ENCODE measurements at places on chromosomes 4 and X.

GRCh38 chr4:144778364-144778763, 132.4 kb downstream of the HHIP start:
- DNase-seq: no peak

- no peak for DNase-seq
These were observed 88.0 kb downstream of the NAA11 start for GRCh38 chr4:79237851-79238250.

GRCh38 chrX:21905953-21906352, 34.6 kb upstream of the SMS start:
- DNase-seq: no peak

DNA sequence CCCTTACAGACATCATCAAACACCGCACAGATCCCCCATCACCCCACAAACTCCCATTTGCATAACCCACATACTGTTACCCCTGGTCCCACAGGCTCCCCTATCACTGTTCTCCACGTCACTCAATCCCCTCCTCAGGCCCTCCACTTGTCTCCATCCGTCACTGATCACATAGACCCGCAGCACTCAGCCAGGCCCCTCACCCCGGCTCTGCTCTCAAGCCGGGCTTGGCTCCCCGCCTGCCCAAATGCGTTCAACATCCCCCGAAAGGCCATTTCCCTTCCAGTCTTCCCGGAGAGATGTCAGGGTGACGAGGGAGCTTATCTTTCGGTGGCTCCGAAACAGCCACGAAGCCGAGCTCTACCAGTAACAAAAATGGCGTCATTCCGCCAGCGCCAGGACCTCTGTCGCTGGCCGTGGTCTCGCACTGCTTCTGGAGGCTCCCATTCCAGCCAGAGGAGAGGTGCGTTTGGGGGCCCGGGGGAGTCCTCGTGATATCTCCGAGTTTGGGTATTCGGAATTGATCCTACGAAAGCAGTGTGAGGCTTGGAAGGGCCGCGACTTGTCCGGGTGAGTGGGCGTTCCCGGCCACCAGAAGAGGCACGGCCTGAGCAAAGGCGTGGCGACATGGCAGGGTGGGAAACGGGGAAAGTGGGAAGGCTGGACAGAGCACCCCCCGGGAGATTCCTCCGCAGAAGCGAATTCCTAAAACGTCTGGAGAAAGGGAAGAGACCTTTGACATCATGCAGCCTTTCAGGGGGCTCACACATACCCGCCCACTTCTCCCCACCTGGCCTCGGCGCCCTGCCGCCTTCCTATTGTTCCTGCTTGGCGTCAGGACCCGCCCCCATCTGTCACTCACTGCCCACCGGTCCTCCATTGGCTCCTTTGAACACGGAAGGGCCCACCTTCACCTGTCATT, at the start of gene ZNF630:
Gene ZNF630 (minus strand): TSS at position 577 of the 922 bp plus-strand sequence. CDS start 4,754 bp downstream, outside the sequence.
- DNase-seq: peak; percentile 45

GRCh38 chr4:52016981-52017380, 3.2 kb downstream of the LRRC66 start:
- no peak for DNase-seq

- DNase-seq: no peak
These were observed 22.0 kb downstream of the RUFY3 start for GRCh38 chr4:70743731-70744130.

- no peak for DNase-seq
These were observed 24.3 kb upstream of the GPR34 start for GRCh38 chrX:41664375-41664901.

- no peak for DNase-seq
These were observed 4.0 kb upstream of the PDGFRA start for GRCh38 chr4:54224996-54225597.

DNA sequence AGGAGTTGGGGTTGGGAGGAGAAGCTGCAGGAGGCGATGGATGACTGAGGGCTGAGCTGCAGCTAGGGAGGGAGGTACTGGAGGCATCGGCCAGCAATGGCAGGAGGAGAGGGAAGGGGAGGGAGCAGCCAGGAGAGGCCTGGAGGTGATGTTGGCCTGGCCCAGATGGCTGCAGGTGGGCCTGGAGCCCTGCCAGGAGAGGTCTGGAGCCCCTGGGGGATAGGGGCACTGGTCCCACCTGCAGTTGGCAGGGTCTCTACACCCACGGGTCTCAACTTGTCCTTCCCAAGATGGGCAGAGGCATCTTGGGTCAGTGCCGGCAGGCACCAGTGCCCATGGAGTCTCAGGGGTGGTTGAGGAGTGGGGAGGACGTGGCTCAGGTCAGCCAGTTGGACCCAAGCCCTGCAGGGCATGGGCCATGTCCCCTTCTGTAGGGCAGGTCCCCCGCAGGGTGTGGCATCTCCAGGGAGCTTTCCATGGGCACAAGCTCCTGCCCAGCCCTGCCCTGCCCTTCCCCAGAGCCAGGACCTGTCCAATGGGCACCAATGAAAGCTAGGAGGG, 2.7 kb upstream of the MXD4 start:
- DNase-seq: no peak

DNA sequence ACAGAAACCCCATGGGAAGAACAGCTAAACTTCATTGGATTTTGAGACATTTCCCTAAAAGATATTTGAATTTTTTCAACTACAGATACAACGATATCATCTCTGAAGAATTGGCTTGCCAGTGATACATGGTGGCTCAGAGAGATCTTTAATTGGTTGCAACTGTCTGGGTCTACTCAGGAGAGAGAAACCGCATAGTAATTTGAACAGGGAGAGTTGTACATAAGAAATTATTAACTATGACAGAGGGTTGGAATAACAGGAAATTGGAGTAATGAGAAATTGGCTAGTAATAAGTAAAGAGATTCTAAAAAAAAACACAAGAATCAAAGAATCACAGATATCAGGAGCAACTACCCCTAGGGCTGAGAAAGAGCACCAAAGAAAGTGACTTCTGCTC, 118.4 kb downstream of the KLHL13 start:
- DNase-seq: no peak
